ENCODE measurements at places on chromosomes 11 and 22.

DNA sequence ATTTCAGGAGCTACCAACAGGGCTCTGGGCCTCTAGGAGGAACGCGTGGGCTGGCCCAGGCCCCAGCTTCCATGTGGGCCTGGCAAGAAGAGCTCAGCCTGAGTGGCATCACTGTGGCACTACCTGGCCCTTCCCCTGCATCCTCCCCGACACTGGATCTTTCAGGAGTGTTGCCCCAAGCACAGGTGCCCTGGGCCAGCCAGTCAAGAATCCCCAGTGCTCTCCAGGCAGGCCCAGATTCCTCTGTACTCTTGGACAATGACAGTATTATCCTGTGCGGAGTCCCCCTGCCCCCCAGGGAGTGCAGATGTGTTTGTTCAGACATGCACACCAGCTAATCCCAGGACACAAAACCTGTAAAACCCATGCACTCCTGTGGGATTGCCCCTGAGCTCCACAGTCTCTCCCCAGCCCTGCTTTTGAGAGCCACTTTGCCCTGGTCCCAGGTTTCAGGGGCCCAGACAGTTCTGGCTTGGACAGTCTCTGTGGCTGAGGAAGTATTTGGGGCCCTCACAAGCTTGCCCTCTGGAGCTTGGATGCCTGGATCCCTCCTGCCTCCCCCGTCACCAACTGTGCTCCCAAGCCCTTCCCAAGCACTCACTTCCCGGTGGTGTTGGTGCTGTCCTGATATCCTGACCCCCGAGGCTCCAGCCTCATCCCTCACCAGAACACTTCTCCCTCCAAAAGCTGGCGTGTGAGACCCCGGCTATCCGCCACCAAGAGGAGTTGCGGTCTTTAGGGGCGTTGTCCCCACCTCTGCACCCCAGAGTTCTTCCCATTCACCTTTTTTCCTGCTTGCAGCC lies 39.9 kb downstream of the KCNC1 start:
- DNase-seq = no peak

DNA sequence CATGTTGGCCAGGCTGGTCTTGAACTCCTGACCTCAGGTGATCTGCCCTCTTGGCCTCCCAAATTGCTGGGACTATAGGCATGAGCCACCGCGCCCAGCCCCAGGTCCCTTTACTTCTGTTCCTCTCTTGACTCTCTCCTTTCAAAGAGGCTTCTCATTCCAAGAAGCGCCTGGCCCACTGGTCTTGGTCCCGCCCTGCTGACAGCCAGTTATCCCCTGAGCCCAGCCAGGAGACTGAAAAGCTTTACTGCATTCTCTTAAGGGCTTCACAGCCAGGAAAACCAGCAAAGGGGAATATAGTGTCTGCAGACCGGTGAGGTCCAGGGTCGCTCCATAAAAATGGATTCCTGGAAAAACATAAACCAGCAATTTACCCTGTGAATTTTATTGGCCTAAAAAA lies 68.3 kb downstream of the NFAM1 start:
- DNase-seq = no peak

- DNase-seq = no peak
Measured at GRCh38 chr11:85526564-85526963, 100.6 kb downstream of the DLG2 start.

GRCh38 chr11:64400667-64401066 lies 41.7 kb downstream of the RPS6KA4 start:
- no peak for DNase-seq

DNA sequence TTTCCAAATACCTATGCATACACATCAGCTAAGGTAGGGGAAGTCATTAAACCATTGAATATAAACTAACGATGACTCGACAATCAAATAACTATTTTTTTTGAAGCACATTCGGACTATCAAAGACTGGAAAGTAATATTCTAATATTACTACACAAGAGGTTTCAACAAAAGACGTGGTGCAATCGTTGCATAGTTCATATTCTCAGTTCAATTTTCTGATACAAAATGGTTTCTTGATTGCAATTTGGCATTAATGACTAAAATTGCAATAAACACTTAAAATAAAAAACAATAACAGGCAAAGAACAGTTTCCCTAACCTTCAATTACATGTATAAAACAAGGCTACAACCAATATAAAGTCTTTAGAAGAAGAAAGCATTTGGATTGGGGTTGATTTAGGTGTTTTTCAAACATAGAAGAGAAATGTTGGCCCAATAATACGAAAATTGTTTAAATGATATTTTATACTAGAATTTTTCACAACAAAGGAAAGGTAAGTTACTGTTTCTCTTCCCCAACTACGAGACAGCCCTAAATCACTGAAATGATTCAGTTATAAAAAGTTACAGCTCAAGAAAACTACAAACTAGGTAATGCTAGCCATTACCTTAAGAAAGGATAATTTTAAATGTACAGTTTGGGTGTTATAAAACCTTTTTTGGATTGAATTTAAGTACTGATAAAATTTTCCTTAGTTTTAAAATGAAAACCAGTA lies 17.6 kb downstream of the BLID start:
- no peak for DNase-seq

GRCh38 chr11:2912498-2912897 lies 16.7 kb downstream of the PHLDA2 start:
- no peak for DNase-seq

GRCh38 chr11:74566146-74566960 lies 26.0 kb upstream of the POLD3 start:
- DNase-seq = no peak

Data from NCI-H460 (cell line).